NCI-H2227 treated with DMSO at 0.1 percent for 48 hours (cell line): ENCODE measurements at places on chromosomes 3 and 15.

GRCh38 chr15:59791755-59792154 lies 102.6 kb upstream of the BNIP2 start:
- no peak for DNase-seq

DNA sequence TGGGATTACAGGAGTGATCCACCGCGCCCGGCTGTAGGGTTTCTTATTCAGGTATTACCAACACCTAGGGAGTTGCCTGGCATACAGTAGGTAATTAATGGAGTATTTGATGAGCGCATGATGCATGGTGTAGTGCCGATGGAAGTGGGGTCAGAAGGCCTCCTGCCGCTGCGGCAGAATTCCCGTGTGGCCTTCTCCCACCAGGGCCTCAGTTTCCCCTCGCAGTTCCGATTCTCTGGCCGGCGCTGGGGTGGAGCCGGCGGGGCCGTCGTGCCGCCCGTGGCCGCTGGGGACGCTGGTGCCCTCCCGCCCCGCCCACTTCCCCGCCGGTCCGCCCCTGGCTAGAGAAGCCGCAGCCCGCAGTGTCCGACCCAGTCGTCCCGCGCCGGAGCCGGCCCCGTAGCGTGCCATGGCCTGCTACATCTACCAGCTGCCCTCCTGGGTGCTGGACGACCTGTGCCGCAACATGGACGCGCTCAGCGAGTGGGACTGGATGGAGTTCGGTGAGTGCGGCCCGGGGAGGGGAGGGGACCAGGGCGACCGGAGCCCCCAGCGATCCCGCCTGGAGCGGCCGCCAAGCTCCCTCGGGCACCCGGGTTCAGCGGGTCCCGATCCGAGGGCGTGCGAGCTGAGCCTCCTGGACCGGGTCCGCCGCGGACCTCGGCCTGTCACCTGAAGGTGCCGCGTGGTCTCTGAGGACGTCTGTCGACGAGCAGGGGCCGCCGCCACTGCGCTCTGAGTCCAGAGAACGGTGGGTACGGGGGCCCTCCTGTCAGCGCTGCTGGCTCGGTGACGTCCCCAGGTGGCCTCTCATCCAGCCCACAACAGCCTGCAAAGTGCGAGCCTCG lies at the start of gene IRAK2:
Gene IRAK2 (plus strand): TSS at position 374 of the 848 bp plus-strand sequence. CDS start 36 bp downstream, at position 410.
- no peak for DNase-seq

GRCh38 chr15:36942248-36942827 lies 158.0 kb downstream of the MEIS2 start:
- DNase-seq = no peak

DNA sequence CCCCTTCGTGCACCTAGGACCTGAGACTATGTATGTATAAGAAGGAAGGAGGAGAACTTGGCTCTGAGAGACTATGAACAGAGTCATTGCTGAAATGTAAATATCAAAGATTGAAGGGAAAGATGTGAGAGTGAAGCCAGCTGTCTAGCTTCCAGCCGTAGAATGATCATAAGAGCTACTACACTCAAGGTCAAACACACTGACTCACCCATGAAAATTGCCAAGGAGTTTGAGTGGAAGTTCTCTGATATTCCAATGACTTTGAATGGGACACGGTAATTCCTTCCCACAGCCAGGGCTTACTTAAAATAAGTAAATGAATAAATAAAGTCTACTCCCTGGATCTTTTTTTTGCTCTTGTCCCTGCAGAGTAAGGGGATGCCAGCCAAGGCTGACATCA lies 398.9 kb upstream of the TPRG1 start:
- DNase-seq = no peak

DNA sequence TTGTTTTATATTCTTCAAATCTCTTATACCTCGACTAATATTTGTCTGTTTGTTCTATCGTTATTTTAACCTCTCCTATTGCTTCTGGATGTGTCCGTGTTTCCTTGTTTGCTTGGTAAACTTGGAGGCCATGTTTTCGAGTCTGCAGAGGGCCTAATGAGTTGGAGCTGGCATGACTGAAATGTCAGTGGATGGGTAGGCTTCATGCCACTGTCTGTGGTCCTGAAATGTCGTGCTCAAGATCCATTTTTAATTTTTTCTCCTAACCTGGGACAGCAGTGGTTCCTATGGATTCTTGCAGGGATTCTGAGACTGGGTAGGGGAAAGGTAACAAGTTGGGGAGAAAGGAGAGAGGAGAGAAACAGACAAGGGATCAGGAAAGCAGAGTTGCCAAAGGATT lies 18.8 kb upstream of the GASK1A start:
- no peak for DNase-seq

- DNase-seq = no peak
Observed at GRCh38 chr3:15979495-15979894, 181.7 kb upstream of the ANKRD28 start.

- peak; percentile 11 for DNase-seq
Observed at GRCh38 chr3:186427627-186428281, 65.7 kb upstream of the DGKG start.

GRCh38 chr15:76286271-76286879 lies 24.9 kb downstream of the ETFA start:
- DNase-seq = no peak

DNA sequence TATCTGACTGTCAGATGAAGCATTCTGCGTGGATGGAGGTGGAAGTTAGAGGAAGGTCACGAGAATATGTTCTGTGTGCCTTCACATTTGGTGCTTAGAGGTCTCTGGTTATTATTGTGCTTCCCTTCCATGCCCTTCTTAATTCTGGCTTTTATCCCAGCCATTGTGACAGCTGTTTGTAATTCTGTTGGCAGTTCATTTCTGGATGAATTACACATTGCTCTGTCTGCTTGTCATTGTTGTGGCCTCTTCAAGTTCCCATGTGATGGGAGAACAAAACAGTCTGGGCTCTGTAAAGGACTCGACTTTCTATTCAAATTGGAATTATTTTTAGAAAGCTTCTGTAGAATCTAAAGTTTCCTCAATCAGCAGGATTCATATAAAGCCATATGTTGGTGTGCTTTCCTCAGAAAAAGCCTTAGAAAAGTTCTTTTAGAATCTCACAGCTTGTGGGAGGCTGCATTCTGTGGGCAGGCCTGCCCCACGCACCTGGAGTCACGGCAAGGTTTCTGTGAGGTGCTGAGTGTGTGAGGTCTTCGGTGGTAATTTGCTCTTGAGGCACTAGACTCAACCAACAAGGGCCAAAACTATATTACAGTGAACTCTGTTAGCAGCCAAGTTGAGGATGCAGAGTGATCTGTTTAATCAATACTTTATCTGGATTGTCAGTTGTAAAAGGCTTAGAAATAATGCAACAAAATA lies 397.4 kb upstream of the AZI2 start:
- no peak for DNase-seq

- DNase-seq = no peak
Observed at GRCh38 chr3:142296507-142296906, 71.1 kb upstream of the GK5 start.

GRCh38 chr3:38556640-38557358 lies 60.7 kb downstream of the EXOG start:
- no peak for DNase-seq

DNA sequence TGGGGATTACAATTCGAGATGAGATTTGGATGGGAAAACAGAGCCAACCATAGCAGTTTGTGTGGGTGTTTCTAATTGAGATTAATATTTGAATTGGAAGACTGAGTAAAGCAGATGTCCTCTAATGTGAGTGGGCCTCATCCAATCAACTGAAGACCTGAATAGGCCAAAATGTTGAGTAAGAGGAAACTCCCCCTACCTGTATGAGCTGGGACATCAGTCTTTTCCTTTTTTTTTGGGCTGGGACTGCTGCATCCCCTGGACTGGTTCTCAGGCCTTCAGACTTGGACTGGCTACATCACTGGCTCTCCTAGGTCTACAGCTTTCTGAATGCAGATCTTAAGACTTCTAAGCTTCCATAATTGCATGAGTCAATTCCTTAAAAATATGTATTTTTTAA lies 144.1 kb downstream of the CD47 start:
- no peak for DNase-seq

GRCh38 chr3:16514755-16515353 lies 1.4 kb upstream of the RFTN1 start:
- DNase-seq = no peak

GRCh38 chr3:196117809-196118208 lies 35.9 kb upstream of the TFRC start:
- no peak for DNase-seq

GRCh38 chr3:151319628-151320027 lies 3.0 kb upstream of the GPR87 start:
- no peak for DNase-seq

- no peak for DNase-seq
Observed at GRCh38 chr3:189142527-189142926, 29.2 kb upstream of the TPRG1 start.

DNA sequence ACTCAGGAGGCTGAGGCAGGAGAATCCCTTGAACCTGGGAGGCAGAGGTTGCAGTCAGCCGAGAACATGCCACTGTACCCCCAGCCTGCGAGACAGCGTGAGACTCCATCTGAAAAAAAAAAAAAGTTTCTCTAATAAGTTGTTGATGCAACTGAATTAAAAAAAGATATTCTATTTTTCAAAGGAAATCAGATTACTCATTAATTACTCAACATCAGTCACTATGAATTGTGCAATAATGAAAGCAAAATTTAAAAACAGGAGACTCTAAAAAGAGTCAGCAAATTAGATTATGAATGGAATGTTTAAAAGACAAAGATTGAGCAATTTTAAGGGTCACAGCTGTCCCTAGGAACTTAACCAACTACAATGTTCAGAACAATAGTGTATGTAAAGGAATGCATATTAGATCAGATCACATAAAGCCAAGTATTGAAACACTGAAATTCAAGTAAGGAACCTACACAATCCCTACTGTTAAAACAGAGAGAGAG lies 60.2 kb upstream of the SLC4A7 start:
- DNase-seq = no peak

- DNase-seq = no peak
Observed at GRCh38 chr15:29418178-29418577, 148.6 kb upstream of the NSMCE3 start.

- DNase-seq = no peak
Observed at GRCh38 chr3:197787412-197787811, 3.6 kb upstream of the LRCH3 start.

GRCh38 chr3:171123915-171124314 lies 97.4 kb upstream of the SLC2A2 start:
- DNase-seq = no peak

- DNase-seq = no peak
Observed at GRCh38 chr3:72896996-72897757, 9.3 kb downstream of the GXYLT2 start.

DNA sequence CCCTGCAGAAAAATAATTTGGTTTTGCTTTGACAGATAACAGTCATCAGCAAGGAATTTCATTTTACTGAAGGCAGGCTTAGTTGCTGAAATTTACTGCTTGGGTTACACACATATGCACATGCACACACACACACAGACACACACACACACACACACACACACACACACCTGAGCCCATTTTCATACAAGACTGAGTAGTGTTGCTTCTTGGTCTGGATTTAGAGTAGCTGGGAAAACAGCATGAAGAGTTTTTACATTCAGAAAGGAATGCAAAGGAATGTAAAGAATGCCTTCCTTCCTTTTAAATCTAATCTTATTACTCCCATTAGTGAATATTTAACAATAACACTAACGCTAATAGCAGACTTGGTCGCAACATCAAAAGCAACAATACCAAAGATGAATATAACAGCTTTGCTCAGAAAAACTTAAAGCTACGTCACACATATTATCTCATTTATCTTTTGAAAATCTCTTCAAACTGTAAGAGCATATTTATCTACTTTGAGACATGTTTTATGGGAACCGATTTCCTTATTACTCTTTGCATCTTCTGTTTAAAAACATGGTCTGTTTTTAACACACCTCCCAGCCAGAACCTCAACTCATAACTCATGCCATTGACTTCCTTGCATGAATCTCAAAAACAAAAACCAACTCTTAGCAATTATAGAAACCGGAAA lies 32.5 kb downstream of the RFTN1 start:
- DNase-seq = no peak

DNA sequence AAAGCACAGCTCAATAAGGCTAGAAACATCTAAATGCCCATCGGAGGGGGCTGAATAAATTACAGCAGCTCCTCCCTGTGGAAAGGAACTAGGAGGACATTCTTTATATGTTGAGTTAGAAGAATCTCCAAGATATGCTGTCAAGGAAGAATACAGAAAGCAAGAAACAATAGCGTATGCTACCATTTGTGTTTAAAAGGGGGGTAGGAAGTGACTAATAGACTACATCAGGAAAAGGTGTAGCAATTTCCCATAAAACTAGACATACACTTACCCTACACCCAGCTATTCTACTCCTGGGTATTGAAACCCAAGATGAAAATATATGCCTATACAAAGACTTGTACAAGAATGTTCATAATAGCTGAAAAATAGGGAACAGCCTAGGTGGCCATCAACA lies 21.6 kb downstream of the SEC61A1 start:
- DNase-seq = no peak

GRCh38 chr15:101637516-101637915 lies 14.7 kb downstream of the TM2D3 start:
- no peak for DNase-seq

DNA sequence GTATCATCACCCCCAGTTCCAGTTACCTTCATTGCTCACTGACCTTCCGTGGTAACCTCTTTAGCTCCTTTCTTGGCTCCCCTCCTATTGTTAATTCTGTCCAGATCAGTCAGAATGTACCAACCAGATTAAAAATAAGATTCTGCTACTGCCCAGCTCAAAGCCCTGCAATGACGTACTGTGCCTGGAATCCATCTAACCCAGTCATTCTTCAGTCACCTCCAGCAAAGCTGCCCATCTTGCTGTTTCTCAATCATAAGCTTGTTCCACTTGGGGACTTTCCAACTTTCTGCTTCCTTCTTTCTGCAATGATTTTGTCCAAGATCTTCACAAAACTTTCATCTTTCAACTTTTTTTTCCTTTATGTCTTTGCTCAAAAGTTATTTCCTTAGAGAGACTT lies 512.0 kb upstream of the ZNF385D start:
- no peak for DNase-seq

DNA sequence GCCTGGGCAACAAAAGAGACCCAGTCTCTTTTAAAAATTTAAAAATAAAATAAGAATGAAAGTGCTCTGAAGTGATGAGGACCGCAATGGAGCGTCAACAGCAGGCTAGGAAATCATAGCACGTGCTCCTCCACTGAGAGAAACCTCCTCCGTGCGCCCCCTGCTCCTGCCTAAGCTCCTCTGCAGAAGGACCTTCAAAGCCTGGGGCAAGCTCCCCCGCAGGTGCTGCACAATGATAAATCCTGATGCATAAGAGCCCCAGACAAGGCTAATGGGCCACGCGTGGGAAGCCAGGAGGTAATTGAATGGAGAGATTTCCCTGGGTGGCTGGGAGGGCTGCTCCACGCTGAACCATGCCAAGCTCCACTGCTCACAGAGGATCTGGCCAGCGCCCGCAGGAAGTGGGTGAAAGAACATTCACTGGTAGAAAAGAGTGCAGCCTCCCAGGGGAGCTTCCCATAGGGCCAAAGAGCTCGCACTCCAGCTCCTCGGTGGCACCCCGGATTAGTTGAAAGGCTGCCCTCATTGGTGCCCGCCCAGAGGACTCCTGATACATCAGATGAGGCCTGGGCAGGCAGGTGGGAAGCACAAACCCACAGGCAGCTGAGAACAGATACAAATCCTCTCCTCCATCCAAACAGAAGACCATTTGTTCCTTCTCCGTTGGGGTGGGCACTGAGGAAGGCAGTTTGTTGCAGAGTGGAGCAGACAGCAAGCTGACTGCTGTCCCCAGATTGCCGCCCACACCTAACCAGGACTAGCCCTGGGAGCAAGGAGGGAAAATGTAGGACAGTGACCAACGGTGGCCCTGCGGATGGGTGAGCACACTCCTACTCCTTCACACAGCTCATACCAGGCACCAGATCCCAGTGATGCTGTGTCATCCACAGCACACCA lies 52.5 kb downstream of the CPN2 start:
- DNase-seq = no peak
